ENCODE measurements at places on chromosomes 12 and 14. TPM values are rescaled to one million over a fixed set of nuclear protein-coding genes. Genes with fewer than 3 reads are reported as not detected.
A peak's percentile ranks its signal among the peaks of the same experiment; 100 is the strongest.

DNA sequence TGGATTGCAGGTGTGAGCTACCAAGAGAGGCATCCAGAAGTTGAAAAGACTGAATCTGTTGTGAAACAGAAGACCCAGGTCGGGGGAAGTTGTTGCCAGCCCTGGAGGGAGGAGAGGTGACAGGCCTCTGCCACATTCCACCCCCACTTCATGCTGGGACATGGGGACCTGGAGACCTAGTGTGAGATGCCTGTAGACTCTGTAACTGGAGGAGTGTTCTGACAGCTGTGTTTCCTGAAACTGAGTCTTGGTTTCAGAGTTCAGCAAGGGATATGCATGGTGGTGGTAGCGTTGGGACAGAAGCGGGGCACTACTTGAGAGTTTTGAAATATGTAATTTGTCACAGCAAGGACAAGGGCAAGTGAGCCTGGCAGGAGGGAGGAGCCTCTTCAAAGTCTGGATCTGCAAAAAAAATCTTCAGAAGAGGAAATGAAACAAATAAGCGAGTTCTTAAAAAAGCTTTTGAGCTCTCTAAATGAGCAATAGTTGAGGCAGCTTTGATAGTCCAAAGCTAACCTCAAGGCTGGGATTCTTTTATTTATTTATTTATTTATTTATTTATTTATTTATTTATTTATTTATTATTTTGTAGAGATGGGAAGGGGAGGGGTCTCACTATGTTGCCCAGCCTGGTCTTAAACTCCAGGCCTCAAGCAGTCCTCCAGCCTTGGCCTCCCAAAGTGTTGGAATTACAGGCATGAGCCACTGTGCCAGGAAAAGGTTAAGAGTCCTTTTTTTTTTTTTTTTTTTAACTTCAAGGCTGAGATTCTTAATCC lies 58.9 kb upstream of the EEA1 start:
- DNase-seq: no peak

DNA sequence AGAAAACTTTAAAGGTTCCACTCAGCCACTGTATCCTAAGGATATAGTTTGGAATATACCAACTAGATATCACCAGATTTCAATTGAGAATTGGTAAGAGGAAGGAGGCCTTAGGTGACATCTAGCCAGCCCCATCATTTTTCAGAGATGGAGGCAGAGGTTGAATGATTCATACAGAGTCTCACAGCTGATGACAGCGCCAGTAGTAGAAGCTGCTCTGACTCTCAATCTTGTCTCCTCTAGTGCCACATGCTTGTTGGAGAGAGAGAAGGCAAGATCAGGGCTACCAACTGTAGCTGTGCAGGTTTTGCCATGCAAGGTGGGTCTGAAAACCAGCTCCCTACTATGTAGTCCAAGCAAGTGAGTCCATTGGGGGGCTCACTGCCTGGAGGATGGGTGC lies 6.1 kb downstream of the FRMD6 start:
- no peak for DNase-seq

- DNase-seq: peak; percentile 62
Measured at GRCh38 chr14:29927376-29928116, at the start of gene PRKD1. Gene PRKD1, minus strand, starts transcription at chr14:29927847.

DNA sequence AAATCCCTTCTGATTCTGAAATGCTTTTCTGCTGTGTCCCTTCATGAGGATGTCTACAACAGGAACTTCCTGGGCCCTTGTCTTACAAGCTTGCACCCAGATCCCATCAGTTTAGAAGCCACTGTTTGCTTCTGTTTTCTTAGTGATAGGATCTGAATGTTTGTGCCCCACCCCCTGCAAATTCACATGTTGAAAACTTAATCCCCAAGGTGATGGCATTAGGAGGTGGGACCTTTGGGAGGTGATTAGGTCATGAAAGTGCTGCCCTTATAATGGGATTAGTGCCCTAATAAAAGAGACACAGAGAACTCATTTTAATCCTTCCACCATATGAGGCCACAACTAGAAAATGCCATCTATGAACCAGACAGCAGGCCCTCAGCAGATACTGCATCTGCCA lies 36.0 kb upstream of the GNPNAT1 start:
- DNase-seq: no peak

CIT gene
- total RNA-seq: 1.8 TPM

- DNase-seq: peak; percentile 62
Measured at GRCh38 chr14:97977651-97978261, 1180.6 kb downstream of the VRK1 start.
